NCI-H446 (cell line): ENCODE measurements at places on chromosomes 2 and 18.

DNA sequence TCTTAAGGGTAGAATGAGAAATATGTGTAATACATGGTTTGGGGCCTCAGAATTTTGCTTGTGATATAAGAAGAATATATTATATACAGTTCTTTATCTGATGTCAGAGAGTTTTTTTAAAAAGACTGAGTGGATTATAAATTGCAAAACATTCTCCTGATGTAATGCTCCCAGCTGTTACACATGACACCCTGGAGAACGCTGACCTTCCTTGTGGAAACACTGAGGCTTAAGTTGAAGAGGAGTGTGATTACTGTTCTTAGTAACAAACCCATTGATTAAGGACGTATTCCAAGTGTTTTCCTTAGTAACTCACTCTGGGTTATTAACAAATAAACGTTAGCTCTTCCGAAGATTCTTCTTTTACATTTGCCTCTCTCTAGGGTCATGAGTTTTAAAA is 1069.3 kb upstream of the CNTNAP5 start:
- no peak for DNase-seq

- no peak for DNase-seq
These were observed 9.3 kb upstream of the NEU4 start for GRCh38 chr2:241799522-241800197.

GRCh38 chr2:160453111-160453820 is 40.3 kb downstream of the RBMS1 start:
- no peak for DNase-seq

DNA sequence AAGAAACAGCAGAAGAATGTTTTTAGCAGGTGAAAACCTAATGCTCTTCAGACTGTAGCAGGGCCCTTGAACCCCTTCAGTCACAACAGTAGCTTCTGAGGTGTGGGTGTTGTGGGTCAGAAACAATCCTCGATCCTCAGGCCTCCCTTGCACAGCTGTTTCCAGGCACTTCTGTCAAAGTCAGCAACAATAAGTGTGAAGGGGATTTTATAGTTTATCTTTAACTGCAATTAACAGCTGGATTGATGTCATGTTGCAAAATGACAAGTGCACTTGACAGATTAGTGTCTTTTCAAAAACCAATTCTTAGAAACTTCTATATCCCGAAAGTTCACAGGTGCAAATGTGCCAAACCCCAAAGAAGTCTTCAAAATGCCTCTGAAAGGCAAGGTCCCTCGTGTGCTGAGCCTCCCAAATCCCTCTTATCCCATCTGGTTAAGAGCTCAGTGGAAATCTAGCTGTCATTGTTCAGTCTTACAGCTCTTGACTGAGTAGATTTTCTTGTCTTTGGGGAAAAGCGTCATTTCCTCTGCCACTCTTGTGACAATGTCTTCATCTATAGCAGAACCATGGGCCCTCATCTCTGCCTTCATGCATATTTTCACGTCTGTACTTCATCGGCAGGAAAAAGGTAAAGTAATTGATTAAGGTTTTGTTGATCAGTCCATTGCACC is 29.6 kb downstream of the M1AP start:
- DNase-seq = no peak

GRCh38 chr2:237473878-237474441 is 13.1 kb upstream of the MLPH start:
- no peak for DNase-seq

- peak; percentile 43 for DNase-seq
These were observed 50.1 kb downstream of the THUMPD2 start for GRCh38 chr2:39728941-39729351.

DNA sequence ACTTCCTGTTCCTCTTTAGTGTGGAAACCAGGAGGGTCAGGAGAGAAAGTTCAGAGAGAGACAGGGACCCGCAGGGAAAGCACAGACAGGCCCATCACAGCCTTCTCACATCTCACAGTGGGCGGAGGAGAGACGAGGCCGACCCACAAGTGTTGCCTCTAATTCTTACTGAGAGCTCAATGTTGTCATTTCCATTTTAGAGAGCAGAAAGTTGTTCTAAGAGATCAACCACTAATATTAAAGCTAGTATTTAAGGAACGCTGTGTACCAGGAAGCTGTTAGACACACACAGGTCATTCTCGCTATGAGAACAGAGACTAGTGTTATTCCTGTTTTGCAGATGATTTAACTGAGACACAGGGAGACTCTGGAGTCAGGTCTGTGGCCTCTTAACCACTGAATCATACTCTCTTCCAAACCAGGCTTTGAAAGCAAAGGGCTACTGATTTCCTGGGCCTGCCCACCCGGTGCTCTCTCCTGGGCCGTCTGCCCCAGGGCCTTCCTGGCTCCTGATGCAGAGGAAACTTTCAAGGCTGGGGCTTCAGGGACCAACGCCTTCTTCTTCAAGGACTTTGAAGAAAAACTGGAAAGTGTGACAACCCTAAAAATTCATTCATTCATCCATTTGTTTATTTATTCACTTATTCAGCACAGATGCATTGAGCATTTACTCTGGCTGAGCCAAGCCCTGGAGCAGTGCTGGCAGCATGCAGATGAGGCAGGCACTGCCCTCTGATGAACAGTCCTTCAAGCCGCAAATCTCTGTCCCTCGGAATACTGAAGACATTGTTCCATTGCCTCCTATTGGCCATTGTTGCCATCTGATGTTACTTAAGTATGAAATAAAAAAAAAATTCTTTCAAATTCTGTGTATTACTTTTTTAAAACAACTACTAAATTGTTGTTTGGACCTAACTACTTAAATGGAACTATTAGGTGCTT is 37.2 kb upstream of the BIN1 start:
- no peak for DNase-seq
